ENCODE measurements at places on chromosomes 16 and 17. TPM values are rescaled to one million over a fixed set of nuclear protein-coding genes. Genes with fewer than 3 reads are reported as not detected.

Gene CRHR1
- total RNA-seq, result not detected

Gene LPO
- not detected for total RNA-seq

Gene TMEM92
- 4.8 TPM for total RNA-seq

DNA sequence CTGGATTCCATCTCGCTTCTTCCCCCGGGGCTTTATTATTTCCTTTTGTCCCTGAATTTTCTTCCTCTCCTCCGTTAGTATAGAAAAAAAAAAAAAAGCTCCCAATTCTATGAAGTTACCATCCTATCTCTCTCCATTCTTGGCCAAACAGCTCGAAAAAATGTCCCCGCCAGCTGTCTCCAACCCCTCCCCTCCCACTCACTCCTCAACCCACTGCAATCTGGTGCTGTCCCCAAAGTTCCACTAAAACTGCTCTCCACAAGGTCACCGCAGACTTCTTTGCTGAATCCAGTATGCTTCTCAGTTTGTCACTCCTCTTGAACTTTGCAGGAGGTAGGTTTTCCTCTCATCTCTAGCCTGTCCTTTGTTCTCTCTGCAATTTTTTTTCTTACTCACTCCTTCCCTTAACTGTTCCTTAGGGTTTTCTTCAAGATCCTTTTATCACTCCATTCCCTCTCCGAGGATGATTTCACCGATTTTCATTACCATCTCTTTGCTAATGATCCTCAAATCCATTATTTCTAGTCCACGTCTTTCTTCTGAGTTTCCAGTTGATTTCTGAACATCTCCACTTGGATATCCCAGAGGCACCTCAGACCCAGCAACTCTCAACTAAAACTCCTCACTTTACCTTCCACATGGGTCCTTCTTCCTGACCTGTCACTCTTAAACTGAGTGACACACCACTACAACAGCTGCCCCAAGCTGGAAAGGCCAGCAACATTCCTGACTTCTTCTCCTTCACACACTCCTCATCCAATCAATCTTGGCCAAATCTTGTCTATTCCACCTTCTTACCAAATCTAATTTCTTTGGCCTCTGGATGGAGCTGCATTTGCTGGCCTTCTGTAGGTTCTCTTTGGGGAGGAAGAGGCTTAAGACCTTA is 1.5 kb upstream of the SUMO2 start:
- no peak for DNase-seq

DNA sequence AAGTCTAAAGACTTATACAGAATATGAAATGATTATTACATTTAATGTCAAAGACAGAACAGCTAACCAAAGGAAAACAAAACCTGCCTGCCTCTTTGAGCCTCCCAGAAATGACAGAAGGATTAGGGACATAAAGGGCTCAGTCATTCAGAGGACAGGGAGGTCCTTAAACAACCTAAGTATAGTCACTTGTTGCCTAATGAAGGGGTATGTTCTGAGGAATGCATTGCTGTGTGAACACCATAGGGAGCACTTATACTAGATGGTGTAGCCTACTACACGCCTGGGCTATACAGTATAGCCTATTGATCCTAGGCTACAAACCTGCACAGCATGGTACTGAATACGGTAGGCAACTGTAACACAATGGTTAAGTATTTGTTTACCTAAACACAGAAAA is 106.4 kb downstream of the PARN start:
- no peak for DNase-seq

- peak; percentile 72 for DNase-seq
Measured at GRCh38 chr16:3654249-3654991, at the start of gene DNASE1. Gene DNASE1 (plus strand): TSS chr16:3654691. CDS start chr16:3655374, 683 bp downstream.

GRCh38 chr17:69300222-69300621 is 26.7 kb downstream of the ABCA5 start:
- no peak for DNase-seq

DNA sequence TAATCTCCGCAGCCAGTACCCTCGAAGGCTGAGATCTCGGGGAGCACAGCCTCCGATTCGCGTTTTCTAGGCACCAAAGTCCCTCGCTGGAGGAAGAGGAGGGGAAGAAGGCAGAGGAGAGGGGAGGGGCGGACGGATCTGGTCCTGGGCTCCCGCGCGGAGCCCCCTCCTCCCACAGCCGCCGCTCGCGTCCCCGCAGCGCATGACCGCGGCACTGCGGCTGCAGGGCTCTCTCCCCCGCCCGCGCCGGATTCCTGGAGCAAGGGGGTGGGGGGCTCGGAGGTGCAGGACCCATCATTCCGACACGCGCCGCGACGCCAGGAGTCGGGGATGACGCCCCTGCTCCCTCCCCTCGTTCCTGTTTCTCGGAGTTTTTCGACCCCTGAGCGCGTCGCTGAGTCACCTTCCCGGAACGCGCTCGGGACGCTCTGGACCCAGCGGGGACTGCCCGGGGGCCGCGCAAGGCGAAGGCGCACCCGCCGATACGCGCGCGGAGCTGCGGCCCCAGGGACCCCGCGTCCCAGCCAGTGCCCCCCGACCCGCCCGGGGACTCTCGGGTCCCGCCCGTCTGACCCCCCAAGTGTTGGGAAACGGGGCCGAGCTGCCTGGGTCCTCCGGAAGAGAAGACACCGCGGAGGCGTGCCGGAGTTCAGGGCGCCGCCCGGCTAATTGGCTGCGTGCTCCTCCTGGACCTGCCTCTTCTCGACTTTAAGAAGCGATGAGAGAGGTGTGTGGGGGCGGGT is 1.4 kb upstream of the SPHK1 start:
- DNase-seq, result peak; percentile 33

Gene HOXB1
- not detected for total RNA-seq

DNA sequence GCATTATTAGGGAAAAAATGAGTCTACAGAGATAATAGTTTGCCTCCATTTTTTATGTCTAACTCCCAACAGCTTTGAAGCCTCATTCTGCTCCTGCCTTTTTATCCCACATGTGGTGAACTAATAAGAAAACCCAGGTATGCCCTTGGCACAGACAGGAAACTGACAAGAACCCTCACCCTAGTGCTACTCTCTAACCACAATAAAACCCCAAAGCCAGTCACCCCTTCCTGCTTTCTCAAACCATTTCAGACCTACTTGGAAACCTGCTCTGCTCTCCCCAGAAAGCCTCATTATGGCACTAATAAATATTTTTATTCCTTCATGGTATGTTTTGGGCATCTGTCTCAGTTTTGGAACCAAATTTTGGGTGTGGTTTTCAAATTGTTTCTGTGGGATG is 3.9 kb upstream of the MARVELD3 start:
- DNase-seq, result no peak

GRCh38 chr17:81534157-81535006 is 6.2 kb downstream of the FSCN2 start:
- no peak for DNase-seq

DNA sequence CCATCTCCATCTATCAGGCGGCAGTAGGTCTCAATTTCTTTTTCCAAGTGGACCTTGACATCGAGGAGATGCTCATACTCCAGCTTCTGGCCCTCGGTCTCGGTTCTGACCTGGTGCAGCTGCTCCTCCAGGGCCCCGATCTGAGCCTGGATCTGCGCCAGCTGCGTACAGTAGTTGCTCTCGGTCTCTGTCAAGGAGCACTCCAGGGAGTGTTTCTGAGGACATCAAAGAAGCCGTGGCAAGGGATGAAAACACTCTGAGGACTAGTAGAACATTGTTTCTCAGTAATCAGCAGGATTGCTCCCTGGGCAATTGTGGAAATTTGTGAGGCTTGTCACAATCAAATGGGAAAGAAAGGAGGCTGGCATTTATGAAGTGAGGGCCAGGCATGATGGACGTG is 5.9 kb downstream of the KRT28 start:
- DNase-seq, result no peak

Gene CLEC19A
- total RNA-seq, result 0.15 TPM

DNA sequence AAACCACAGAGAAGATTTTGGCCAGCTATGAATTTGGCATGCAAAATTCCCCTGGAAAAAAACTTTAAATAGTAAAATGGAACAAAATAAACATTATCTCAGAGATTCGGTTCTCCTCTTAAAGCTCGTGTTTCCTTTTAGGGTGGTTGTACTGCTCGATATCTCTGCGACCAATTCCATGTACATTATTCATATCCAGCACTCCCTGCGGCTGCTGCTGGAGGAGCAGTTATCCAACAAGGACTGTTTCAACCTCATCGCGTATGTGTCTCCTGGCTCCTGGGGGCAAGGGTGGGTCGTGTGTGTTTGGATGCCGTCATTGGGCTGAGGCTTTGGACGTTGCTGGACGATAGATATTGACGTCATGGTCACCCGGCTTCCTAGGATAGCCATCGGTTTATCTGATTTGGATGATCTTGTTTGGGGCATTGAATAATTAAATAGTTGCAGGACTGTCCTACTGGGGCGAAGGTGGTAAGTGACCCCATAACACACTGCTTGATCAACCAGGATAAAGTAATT is 33.8 kb downstream of the VWA3A start:
- DNase-seq, result no peak

DNA sequence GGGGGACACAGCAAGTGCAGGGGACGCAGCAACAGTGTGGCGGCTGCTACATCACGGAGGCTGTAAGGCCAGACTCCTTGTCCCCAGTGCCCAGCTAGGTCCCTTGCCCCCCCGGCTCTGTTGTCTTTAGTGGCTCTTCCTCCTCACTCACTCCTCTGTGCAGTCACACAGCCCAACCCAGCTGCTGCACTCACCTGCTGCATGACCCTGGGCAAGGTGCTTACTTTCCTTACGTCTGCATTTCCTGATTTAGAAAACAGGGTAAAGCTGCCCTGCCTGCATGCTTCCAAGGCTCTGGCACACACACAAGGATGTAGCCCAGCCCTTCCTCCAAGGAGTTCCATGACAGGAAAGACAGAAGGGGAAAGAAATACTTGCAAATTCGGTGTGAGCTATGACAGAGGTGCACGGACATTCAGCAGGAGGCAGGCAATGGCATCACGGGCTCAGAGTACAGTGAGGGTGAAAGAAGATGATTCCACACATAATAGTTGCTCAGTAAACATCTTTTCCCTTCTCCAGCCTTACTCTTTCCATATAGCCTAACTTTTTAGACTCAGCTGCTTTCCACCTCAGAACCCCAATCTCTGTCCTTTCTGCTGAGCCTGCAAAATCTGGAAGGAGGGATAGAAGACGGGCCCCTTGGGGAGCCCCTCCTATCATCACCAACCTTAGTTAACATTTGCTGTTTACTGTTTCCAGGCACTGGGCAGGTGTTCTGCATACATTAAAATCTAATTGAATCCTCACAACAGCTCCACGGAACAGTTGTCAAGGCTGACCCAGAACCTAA is 150.9 kb downstream of the MRM1 start:
- no peak for DNase-seq

Gene CCL7
- not detected for total RNA-seq

DNA sequence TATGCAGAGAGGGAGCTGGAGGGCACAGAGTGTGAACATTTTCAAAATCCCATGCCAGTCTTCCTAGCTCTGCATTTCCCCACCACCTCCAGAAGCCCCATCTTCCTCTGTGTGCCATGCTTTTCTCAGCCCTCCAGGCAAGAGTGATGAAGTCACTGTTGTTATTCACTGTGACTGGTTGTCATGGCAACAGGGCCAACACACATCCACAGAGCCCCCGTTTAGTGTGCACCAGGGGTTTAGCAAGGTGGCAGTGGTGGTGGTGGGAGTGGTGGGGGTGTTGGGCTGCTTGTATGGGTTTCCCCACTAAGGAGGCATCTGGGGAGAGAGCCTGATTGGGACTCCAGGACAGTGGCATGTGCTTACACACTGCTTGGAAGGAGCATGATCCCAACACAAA is 309.9 kb upstream of the ASIC2 start:
- DNase-seq, result no peak

- DNase-seq, result no peak
Measured at GRCh38 chr17:59234631-59235030, 14.3 kb downstream of the GDPD1 start.

DNA sequence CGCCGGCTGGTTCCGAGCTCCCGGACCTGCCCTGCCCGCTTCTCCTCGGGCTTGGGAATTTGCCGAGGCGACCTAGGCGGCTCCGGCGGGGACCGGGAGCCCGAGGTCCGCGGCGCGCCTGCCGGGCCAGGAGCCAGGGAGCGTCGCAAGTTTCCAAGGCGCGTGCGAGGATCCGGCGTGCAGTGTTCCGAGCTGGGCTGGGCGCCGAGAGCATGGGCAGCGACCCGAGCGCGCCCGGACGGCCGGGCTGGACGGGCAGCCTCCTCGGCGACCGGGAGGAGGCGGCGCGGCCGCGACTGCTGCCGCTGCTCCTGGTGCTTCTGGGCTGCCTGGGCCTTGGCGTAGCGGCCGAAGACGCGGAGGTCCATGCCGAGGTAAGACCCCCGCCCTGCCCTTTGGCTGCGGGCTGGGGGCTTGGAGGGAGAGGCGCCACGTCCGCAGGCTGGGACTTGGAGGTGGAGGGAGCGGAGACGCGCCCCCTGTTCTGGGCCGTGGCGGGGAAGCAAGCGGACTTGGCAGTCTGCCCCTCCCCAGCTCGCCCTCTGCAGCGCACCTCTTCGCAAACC is 668 bp downstream of the MMP15 start:
- DNase-seq, result peak; percentile 53

GRCh38 chr16:50627419-50627818 is 53.7 kb downstream of the SNX20 start:
- DNase-seq, result peak; percentile 19

DNA sequence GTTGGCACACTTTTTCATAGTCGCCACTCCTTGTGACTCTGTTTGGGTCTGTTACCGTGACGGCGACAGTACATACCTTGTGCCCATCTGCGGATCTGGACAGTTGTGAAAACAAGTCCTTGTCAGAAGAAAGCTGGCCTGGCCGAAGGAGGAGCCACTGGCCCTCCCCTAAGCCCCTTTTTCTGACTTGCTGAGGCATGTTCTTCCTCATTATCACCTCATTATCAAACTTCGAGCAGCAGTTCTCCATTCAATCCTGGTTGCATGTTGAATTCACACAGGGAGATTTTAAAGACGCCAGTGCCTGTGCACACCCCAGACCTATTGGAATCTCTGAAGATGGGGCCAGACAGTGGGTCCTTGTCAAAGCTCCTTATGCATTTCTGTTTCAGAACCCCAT is 61.1 kb downstream of the CYLD start:
- no peak for DNase-seq

- peak; percentile 26 for DNase-seq
Measured at GRCh38 chr17:2002767-2003329, 22.3 kb downstream of the RTN4RL1 start.

- no peak for DNase-seq
Measured at GRCh38 chr17:16383772-16384287, 2.9 kb downstream of the UBB start.

Gene NTN1
- total RNA-seq, result 0.69 TPM

Gene LGALS9B
- total RNA-seq, result 1.5 TPM

- DNase-seq, result peak; percentile 35
Measured at GRCh38 chr17:7478276-7479212, 887 bp downstream of the ZBTB4 start.

- DNase-seq, result no peak
Measured at GRCh38 chr17:57016071-57016763, 38.3 kb downstream of the SCPEP1 start.

DNA sequence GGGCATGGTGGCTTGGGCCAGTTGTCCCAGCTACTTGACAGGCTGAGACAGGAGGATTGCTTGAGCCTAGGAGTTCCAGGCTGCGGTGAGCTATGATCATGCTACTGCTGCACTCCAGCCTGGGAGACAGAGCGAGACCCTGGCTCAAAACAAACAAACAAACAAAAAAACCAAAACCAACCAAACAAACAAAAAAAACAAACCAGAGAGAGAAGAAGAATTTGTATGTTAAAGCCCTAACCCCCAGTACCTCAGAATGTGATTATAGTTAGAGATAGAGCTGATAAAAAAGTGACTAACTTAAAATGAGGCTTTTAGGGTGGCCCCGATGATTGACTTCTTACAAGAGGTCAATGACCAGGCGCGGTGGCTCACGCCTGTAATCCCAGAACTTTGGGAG is 1.7 kb upstream of the MMP25 start:
- DNase-seq, result no peak

GRCh38 chr16:77148121-77148520 is 42.9 kb upstream of the MON1B start:
- DNase-seq, result no peak

Gene AARS1
- 261 TPM for total RNA-seq

- DNase-seq, result no peak
Measured at GRCh38 chr17:42541041-42541833, 5.2 kb downstream of the NAGLU start.
